ENCODE measurements at places on chromosomes 2 and 18. TPM values are rescaled to one million over a fixed set of nuclear protein-coding genes. Genes with fewer than 3 reads are reported as not detected.

DNA sequence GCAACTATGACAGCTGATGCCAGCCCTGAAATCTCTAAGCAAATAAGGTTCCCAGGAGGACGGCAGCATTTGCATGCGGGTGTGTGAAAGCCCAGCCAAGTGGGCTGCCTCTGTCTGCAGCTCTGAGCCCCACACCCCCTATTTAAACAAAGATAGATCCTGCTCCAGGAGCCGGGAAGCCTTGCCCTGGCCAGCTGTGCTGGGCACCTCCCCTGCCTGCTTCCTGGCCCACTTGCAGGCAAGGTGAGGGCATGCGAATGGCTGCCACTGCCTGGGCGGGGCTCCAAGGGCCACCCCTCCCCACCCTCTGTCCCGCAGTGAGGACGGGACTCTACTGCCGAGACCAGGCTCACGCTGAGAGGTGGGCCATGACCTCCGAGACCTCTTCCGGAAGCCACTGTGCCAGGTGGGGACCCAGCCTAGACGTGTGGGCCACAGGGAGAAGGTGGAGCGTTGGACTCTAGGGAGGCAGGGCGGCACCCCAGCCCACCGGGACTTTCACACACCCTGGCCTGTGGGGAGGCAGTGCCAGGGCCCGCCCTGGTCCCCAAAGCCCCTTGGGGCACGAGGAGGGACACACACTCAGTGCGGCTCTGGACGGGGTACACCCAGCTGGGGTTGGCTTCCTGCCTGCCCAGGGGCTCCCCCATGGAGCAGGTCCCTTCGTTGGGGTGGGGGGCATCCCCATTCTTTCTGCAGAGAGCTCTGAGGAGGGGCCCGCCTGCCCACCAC is at the start of gene ANO7:
ANO7 (plus strand) TSS at position 317 of the 732 bp plus-strand sequence. CDS start 1,387 bp downstream, outside the sequence.
- DNase-seq = no peak

FIGN gene
- total RNA-seq = not detected

GRCh38 chr2:168916331-168916675 is 15.2 kb downstream of the G6PC2 start:
- DNase-seq = no peak

DNA sequence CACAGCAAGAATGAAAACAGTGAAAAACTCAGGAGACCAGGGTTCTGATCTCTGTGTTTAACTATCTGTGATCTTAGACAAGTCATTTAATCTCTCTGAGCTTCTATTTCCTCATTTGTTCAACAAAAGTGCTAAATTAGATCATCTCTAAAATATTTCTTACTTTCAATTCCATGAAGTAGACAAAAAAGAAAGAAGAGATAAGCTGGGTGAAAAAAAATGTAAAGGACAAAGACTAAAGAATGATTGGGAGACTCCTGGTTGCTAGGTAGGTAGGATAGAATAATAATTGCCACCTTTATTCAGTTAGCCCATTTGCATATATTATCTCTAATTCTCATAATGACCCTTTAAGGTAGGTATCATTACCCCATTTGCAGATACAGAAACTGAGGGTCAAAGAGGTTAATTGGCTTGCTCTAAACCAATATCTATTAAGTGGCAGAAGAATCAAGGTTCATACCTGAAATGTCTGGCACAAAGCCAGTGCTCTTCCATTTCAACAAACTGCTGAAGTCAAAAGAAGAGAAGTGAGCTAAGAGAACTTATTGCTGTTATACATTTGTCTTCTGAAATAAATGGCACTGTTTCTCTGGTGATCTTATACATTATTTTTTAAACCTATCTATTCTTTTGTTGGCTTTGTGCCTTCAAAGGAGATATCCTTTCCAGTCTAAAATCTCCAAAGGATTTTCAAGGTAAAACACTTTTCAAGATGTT is 141.7 kb downstream of the OTX1 start:
- DNase-seq = no peak

DNA sequence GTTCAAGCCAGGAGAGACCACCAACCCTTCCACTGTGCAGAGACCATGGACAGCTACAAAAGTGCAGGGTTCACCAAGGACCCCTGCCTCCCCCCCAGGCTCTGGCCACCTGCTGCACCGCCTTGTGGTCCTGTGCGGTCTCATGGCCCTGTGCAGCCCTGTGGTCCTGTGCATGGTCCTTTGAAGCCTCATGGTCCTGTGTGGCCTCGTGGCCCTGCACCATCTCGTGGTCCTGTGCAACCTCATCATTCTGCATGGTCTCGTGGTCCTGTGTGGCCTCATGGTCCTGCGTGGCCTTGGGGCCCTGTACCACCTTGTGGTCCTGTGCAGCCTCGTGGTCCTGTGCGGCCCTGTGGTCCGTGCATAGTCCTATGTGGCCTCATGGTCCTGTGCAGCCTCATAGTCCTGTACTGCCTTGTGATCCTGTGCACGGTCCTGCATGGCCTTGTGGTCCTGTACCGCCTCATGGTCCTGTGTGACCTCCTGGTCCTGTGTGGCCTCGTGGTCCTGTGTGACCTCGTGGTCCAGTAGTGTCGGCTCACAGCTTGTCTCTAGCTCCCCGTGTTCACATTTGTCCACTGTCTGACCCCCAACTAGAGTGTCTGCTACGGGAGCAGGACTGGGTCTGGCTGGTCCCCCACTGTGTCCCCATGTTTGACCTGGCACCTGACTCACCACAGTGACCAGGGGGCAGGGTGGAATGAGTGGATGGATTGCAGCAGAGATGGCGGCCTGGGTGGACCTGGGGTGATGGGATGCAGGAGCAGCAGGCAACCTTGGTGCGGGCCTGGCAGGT is 20.0 kb upstream of the OTOS start:
- DNase-seq = no peak

Measured in activated naive CD8-positive, alpha-beta T cell treated with anti-CD3 and anti-CD28 coated beads for 36 hours (primary cell).